ENCODE measurements at places on chromosomes 3 and 15.

- no peak for DNase-seq
Observed at GRCh38 chr3:72800869-72801268, 47.4 kb downstream of the SHQ1 start.

DNA sequence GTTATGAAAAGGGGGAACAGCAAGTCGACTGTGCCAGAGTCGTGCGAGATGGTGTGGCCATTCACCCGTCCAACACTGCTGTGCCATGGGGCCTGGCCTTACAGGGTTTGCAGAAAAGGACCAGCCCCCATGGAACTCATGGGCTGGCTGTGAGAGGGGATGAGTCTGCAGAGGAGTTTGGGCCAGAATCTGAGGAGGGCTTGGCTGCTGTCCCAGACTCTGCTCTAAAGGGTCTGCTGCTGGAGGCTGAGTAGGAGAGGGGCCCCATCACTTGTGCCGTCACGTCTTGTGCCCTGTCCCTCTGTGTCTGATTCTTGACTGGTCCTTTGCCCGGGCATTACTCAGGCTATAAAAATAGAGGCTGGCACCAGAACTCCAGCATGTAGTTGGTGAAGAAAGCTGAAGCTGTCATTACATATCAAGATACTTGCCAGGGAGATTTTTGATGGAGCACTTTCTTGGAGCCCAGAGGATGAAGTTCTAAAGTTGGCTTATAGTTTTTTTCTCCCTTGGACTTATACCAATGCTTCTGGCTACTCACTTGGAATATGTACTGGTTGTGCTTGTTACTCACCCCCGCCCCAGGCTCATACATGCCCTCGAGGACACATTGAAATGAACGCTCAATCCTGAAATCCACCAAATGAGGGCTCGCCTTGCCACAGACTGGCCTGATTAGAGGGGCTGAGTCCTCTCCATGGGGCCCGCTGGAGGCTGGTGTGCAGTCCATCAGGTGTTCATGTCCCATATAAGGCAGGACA, 10.2 kb downstream of the PXYLP1 start:
- no peak for DNase-seq

GRCh38 chr3:13791198-13792050, 88.4 kb downstream of the WNT7A start:
- DNase-seq: no peak

DNA sequence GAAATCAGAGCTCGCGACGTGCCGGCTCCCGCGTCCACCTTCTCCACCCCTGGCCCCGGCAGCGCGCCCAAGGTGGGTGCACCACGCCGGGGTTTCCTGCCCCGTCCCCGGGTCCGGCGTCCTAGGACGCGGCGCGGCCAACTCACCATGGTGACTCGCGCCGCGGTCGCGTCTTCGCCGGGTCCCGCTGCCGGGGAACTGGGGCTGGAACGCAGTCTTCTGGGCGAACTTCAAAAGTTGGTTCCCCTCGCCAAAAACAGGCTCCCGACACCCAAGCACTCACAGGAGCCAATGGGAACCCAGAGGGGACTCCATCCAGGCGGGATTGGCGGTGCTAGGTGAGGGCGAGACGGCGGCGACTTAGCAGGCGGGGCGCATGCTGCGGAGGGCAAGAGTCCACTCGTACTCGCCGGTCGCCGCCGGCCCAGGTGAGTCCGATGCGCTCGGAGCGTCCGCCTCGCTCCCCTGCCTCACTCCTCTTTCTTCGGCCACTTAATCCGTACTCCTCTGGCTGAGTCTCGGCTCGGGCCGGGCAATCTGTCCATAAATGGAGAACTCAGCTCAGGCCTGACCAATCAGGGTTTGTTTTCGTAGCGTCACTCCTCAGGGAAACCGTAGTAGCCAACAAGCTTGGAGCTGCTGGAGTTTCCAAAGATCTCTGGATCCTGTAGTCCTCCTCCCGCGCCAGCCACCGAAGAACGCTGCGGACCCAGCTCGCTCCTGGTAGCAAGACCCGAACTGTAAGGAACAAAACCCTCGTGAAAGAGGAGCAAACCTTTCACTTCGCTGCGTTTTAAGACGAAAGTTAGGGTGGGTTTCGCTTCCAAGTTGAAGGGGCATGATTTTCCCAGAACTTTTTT, at the start of gene MYO1E:
Gene MYO1E, minus strand, starts transcription at position 520 of the 860 bp plus-strand sequence. Its CDS starts 371 bp downstream, at position 149.
- no peak for DNase-seq

DNA sequence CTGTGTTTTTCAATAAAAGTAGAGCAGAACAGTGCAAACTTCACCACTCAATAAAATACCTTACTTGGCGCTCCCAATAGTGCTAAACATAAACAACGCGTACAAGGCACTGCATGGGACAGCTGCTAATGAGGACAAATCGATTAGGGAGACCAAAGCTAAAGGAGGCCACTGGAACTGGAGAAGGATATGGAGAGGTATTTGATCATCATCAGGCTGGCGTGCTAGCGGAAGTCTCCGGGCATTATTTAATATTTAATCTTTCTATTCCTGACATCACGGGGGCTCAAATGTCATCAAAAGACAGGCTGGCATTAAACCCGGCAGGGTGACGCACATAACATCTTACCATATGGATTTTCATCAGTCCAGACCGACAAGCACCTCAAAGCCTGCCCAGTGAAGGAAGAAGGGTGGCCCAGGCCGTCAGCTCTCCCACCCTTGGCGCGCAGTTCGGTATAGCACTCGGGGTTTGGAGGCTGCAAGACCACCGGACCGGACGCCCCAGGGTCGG, 604 bp downstream of the CCPG1 start:
- no peak for DNase-seq

GRCh38 chr3:134356411-134357040, 17.7 kb downstream of the AMOTL2 start:
- DNase-seq: no peak

- no peak for DNase-seq
Observed at GRCh38 chr3:179606534-179607085, 2.0 kb downstream of the NDUFB5 start.

GRCh38 chr3:170608475-170608874, 22.6 kb upstream of the SLC7A14 start:
- no peak for DNase-seq

DNA sequence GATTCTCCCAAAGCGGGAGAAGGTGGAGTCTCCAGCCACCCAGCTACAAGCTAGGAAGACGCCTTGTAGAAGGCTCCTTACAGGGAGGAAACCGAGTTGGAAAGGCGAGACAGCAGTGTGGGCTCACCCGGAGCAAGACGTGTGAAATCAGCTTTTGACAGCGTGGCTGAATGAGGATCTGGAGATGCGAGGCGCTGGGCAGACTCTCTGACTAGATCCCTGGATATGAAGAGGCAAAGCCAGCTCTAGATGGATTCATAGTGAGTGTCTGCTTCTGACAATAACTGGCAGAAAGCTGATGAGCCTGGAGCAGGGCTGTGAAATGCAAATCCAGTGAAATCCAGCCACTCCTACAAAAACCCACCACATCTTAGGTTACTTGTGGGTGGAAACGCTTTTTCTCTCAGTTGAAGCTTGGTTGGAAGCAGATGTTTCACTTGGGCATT, 41.0 kb downstream of the GOLGA6A start:
- no peak for DNase-seq

DNA sequence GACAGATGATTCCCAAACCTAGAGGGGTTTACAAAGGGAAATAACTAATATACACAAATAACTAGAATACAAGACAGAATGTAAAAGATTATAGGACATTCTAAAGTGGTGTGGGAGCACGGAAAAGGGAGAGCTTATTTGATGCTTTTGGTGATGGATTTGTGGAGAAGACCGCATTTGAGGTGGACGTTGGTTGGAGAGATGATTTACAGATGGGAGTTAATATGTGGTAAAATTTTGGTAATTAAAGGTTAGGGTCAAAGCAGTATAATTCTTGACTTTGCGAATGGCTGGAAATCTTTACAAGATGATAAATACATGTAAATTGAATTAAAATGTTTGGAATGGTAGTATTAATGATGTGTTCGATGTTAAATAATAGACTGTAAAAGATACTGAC, 1.2 kb downstream of the KNL1 start:
- DNase-seq: no peak

DNA sequence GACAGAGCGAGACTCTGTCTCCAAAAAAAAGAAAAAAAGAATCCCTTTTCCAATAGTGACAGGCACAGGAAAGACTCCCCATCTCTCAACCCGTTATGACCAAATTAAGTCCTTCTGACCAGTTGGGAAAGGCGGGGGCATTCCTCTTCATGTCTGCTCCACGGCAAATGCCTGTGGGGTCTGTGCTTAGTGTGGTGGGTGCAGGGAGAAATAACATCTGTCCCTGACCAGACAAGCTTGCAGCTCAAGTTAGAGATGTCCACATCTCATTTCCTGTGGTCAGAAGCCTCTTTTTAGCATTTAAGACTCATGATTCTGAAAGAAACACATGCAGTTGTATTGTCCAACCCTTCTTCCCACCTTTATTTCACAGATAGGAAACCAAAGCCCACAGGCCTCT, 16.2 kb downstream of the PLA1A start:
- no peak for DNase-seq

GRCh38 chr3:84991422-84991900, 32.7 kb downstream of the CADM2 start:
- no peak for DNase-seq

GRCh38 chr3:62553811-62554210, 180.5 kb upstream of the FEZF2 start:
- no peak for DNase-seq

DNA sequence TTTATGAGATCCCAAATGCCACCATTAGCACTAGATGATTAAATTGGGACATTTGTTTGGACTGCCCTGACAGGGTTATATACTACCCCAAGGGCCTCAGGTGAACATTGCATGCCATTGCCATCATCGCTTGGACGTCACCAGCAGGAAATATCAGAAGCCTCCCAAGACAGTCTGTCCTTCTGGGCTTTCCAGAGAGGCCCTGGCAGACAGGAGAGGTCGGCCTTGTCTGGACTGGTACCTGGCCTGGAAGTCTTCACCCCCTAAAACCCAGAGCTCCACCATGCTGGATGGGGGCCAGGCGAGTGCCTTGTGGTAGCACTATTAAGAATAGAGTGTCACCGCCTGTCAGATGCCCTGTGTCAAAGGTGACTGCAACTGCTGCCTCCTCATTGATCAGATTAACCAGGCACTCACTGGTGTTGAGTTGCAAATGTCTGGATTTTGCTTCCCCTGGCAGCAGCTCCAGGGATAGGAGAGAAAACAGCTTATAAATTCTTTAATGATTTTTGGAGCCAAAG, 324.1 kb upstream of the RASGRP1 start:
- DNase-seq: no peak

DNA sequence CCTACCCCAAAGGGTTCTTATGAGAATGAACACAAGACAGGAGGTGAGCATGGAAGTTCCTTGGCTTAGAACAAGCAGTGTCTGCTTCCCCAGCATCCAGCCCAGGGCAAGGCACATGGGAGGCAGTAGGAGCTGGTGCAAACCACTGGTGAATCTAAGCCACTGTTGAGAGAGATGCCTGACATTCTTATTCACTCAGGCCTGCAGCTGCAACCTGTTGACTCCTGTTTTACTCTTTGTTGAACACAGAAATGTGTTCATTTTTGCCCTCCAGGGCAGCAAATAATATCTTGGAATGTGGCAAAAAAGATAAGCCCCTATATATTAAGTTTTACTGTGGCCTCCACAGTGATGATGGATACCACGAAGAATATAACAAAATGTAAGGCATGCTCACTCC, 8.9 kb upstream of the PAK6 start:
- DNase-seq: no peak

DNA sequence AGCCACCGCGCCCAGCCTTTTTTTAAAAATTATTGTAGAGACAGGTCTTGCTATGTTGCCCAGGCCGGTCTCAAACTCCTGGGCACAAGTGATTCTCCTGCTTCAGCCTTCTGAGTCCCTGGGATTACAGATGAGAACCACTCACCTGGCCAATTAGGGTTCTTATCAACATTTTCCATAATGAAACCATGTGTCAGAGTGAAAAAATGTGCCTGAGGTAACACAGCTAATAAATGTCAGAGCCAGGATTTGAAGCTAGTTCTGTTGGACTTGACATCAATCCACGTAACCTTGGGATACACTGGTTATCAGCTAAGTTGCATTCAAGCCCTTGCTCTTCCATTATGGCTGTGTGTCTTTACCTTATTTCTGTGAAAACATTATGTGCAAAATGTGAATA, 29.1 kb downstream of the CHST14 start:
- no peak for DNase-seq

GRCh38 chr3:14701676-14702075, 26.7 kb downstream of the C3orf20 start:
- no peak for DNase-seq

DNA sequence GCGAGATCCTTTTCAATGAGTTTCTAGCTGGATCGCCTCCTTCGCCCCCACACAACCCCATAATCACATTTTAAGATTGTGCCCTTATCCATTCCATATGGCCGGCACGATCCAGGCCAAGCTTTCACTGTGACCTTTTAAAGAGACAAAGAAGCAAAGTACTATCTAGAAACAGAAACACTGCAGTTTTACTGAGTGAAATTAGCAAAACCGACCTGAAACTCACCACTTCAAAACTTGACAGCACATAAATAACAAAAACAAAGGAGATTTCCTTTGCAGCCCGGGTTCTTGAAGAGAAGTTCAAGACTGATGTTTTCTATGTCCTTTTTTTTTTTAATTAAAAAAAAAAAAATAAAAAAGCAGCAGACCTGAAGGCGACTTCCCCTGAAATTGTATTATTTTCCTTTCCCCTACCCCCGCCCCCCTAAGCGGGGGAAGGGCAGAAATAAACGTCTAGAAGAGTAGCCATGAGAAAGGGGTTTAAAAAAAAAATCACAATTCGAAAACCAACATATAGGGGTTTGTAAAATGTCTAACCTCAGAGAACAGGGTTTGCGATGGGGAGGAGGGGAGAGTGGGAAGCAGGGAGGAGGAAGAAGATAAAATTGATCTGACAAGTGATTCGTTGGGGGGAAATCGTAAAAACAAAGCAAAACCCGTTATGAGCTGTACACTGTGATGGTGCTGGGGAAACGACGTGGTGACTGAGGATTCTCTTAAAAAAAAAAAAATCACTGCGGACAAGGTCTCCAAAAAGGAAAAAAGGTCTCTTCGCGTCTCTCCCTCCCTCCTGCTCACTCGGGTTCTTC, 1.5 kb downstream of the SATB1 start:
- no peak for DNase-seq

DNA sequence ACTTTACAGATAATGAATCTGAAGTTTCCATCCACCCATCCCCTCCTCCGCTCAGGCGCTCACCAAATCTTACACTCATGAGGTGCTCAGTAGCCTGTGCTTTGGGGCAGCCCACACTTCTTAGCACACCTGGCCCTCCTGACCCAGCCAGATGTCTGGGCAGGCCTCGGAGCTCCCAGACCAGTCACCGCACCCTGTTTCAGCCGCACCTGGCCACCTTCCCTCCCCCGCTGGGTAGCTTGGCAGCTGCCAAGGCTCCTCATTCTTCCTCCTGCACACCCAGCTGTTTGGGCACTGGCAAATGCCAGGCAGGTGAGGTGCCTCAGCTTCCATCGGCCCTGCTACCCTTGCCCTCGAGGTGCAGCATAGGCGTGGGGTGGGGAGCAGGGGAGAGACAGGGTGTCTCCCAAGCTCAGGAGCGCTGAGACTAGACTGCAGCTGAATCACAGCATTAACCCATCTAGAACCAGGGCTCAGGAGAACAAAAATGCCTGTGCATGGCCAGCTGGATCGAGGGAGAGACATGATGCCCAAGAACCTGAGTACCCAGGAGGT, 45.8 kb downstream of the CDC25A start:
- no peak for DNase-seq

- no peak for DNase-seq
Observed at GRCh38 chr3:66372681-66373350, 128.0 kb downstream of the LRIG1 start.

- no peak for DNase-seq
Observed at GRCh38 chr3:8635125-8635524, 9.5 kb downstream of the SSUH2 start.
